Stimulated activated CD4-positive, alpha-beta T cell treated with anti-CD3 and anti-CD28 coated beads, Interleukin-1b, Interleukin-23, amount 100 ng/mL, for 24 hours (primary cell): ENCODE measurements at places on chromosomes 16 and 17.

- DNase-seq, result no peak
These were observed 19.7 kb downstream of the GOSR2 start for GRCh38 chr17:46942441-46943217.

GRCh38 chr17:38870259-38871165 is 654 bp downstream of the LASP1 start:
- peak; percentile 71 for DNase-seq

- DNase-seq, result no peak
These were observed 27.2 kb downstream of the LLGL2 start for GRCh38 chr17:75552425-75553294.

DNA sequence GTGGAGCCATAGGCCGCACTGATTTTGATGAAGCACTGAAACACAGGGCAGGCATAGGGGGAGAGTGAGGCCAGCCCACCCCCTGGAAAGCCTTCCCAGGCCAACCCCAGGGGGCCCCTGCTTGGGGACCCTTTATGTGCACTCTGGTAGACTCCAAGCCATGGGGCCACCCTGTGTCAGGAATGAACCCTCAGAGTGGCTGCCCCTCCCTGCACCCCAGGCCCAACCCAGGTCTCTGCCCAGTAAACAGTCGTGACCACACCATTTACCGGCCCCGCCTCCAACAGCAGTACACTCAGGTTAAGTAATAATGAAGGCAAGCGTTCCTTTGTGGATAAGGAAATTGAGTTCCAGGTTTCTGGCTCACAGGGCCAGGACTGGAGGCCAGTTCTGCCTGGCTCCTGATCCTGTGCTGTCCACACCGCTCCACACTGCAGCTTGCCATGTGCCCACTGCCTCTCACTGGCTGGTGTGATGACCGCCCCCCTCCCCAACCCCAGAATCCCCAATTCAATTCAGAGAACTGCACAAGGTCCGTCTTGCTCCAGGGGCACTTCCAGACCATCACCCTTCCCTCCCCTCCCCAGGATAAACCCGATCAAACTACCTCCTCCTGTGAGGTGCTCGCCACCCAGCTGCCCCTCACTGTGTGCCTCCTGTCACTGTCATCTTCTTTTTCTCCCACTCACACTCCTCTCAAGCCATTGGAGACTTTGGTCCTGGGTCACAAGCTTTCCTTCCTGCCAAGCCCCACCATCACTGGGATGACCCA is 13.6 kb downstream of the PIMREG start:
- no peak for DNase-seq

DNA sequence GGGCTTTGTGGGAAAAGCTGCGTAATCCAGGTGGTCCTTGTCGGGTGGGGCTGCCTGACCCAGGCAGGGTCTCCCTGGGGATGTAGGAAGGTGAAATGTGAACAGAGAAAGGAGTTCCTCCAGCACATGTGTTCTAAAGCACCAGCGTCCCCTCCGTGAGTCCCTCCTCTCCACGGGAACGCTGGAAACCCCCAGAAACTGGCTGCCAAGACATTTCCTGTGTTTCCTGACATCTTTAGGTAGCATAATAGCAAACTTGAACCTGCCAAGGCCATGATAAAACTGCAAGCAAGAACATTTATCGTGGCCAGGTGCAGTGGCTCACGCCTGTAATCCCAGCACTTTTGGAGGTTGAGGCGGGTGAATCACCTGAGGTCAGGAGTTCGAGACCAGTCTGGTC is 12.6 kb upstream of the PYDC1 start:
- DNase-seq, result no peak

DNA sequence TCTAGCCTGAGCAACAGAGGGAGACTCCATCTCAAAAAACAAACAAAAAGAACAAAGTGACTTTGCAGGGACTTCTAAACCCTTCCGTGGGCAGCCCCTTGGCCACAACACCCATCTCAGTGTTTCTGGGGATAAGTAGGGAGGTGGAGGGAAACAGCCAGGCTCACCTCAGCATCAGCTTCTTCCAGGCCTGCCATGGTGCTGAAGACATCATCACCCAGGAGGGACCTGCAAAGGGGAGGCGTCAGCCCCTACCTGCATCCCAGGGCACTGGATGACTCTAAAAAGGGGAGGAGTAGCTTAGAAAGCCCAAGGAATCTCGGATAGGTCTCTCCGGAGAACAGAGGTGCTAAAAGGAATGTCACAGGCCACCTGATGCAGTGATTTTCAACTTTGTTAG is 9.8 kb downstream of the FBF1 start:
- no peak for DNase-seq

DNA sequence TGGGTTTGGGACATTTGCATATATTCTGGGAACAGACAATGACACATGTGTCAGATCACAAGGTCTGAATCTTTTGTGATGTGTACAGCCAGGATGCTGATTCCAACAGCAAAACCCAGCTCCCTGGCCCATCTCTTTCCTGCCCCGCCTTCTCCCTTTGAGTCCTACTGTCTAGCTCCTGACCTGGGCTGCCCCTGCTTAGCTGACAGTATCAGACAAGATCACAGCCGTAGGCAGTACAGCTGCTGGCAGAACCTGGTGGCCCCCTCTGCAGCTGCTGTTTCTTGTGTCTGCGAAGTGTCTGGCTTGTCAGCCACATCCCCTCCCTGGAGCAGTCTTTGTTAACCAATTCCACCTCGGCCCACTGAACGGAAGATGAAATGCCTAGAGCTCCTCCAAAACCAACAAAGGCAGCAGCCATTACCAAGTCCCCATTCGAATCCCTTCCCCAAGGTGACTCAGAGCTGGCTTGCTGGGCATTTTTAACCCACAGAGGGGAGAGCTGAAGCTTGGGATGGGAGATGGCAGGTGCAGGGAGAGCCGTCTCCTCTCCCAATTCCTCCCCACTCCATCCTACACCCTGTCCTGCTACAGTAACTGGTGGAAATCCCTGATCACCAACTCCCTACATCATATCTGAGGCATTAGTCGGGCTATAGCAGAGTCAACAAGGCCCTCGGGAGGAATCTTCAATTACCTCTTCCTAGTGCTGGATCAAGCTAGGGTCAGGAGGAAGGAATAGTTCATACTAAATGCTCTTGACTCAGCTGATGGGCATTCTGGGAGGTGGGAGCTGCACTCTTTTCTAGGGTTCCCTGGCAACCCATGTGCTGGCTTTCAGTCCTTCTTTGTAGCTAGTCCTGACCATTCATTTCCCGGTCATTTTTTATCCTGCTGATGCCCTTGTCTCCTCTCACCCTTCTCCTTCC is 5.8 kb downstream of the PIPOX start:
- DNase-seq, result no peak

- no peak for DNase-seq
These were observed 149.3 kb downstream of the MSI2 start for GRCh38 chr17:57405491-57406072.
